Astrocyte (in vitro differentiated cells and primary cell): ENCODE measurements at places on chromosomes 16 and 17.

GRCh38 chr17:8695916-8696415 is 48.7 kb downstream of the CCDC42 start:
- H3K27ac ChIP-seq = peak overlapping the region; percentile 77
- no peak overlapping the region for H3K4me3 ChIP-seq
- H3K36me3 ChIP-seq = no peaks in the 10 kb centered on the region
- H3K27me3 ChIP-seq = no peaks in the 10 kb centered on the region
- peaks cover 34% of the 10 kb centered on the region for H3K4me1 ChIP-seq

DNA sequence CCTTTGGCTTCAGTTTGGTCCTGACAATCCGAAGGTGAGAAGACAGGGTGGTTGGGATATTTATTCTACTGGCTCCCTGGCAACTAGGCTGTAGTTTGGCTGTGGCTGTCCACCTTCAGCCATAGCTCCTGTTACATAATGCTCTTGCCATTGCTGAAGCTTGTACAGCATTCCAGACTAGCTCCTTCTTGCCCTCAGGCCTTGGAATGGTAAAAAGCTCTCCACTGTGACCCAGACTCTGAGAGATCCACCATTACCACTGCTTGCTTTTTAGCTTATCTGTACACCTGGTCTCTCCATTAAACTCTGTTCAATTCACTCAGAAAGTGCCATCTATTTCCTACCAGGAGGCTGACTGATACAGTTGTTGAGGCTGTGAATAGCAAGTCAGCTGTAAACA is 231.8 kb upstream of the MON1B start:
- no peaks in the 10 kb centered on the region for H3K4me1 ChIP-seq
- H3K27me3 ChIP-seq = no peaks in the 10 kb centered on the region
- no peak overlapping the region for H3K27ac ChIP-seq
- H3K4me3 ChIP-seq = no peak overlapping the region
- no peak for DNase-seq

GRCh38 chr16:84819644-84820304 is at the start of gene CRISPLD2:
Gene CRISPLD2, plus strand, starts transcription at chr16:84819985. Its CDS starts 18,511 bp downstream, at chr16:84838496.
- DNase-seq = peak; percentile 69
- no peaks in the 10 kb centered on the region for H3K36me3 ChIP-seq
- H3K4me1 ChIP-seq = peaks cover 14% of the 10 kb centered on the region

- no peak overlapping the region for H3K27ac ChIP-seq
- no peak for DNase-seq
- peaks cover 10% of the 10 kb centered on the region for H3K27me3 ChIP-seq
- H3K36me3 ChIP-seq = no peaks in the 10 kb centered on the region
- no peaks in the 10 kb centered on the region for H3K4me1 ChIP-seq
These were observed 22.7 kb upstream of the CD300E start for GRCh38 chr17:74646231-74646630.

GRCh38 chr17:73974536-73974935 is 228.9 kb upstream of the RPL38 start:
- H3K4me3 ChIP-seq = no peak overlapping the region
- H3K4me1 ChIP-seq = no peaks in the 10 kb centered on the region
- no peaks in the 10 kb centered on the region for H3K36me3 ChIP-seq
